ENCODE measurements at places on chromosomes 7 and 10.

DNA sequence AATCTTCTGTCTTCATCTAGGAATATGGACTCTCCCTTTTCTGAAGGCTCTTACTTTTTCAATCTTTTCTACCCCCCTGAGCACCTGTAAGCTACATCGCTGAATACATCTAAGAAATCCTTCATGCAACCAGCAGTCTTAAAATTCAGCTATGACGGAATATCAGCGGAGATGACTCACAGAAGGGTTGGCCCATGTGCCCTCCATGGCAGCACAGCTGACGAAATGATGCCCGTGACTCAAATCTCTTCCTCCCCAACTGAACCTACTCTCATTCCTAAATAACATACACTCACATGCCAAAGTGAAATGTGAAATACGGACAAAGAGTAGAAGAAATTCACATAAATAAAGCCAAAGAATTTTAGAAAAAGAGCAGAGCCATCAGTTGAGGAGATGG, 30.3 kb upstream of the NCAPG2 start:
- no peak for DNase-seq

DNA sequence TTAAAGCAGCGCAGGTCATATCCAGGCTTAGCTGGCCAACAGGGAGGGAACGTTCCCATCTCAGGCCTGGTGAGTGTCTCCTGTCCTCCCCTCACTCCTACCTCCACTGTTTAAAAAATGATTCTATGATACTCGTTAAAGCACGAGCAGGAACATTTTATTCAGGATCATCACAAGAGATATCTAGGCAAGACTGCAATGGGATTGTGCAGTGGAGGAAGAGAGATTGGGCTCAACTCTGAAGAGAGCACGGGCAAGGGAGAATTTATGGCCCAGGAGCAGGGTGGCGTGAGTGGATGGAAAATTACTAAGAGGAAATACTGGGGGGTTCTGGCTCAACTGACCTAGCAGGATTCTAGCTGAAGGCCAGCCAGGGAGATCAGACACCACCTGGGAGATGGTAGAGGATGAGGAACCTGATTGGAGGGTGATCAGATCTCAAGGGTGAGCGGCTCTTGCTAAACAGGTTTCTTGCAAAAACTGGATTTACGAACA, 9.0 kb upstream of the HSPB1 start:
- no peak for DNase-seq

DNA sequence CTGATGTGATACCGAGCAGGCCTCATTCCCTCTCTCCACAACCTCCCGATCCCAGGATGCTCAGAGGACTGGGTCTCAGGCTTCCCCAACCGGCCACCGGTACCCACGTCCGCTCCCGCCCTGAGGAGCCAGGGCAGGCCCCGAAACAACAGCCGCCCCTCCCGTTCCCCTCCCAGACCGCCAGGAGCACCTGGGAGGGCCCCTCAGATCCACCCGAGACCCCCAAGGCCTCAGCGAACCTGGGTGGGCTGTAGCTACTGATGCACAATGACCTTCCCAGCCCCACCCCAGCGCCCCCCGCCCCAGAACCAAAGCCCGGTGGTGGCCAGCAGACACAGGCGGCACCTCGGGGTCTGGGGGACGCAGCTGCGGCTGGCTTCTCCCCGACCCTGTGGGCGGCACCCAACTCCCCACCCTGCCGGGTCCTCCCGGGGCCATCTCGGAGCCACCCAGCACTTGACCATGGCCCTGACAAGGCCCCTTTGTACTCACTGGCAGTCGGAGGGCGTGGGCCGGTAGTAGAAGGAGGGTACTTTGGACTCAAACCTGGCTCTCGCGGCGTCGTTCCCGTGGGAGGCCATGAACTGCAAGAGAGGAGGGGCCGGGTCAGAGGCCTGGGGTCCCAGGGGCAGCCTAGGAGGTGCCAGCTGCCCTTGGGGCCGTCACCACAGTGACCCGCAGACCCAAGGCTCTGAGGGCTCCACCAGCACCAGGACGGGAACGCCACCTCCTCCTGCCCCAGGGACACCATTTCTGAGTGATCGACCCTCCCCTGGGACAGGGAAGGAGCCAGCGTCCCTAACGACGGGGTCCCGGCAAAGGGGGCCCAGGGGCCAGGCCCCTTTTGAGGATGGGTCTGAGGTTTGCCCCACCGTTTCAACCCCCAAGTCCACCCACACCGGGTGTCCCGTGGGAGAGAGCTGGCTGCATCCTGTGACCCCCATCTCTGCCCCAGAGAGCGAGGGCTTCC, 28.1 kb downstream of the ADAP1 start:
- peak; percentile 11 for DNase-seq

- DNase-seq, result no peak
Measured at GRCh38 chr7:123823898-123824753, 20.8 kb upstream of the HYAL4 start.

- DNase-seq, result no peak
Measured at GRCh38 chr7:67525588-67525987, 529.0 kb downstream of the TYW1 start.

GRCh38 chr7:112116894-112117293, 89.3 kb downstream of the DOCK4 start:
- DNase-seq, result no peak

- DNase-seq, result no peak
Measured at GRCh38 chr7:19377611-19378344, 232.6 kb upstream of the FERD3L start.

DNA sequence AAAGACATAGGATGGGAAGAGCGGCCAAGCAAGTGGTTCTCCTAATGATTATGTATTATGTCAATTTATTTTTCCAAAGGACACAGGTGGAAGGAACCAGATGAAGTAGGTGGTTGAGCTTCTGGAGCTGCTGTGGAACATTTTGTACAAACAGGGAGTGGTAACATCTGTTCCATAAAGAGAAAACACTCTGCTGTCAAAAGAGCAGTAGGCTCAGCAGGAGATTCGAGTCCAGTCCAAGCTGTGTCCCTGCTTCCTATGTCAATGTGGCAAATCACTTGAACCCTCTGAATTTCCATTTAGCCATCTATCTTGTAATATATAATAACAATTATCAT, 448.0 kb upstream of the ANKRD30A start:
- no peak for DNase-seq

DNA sequence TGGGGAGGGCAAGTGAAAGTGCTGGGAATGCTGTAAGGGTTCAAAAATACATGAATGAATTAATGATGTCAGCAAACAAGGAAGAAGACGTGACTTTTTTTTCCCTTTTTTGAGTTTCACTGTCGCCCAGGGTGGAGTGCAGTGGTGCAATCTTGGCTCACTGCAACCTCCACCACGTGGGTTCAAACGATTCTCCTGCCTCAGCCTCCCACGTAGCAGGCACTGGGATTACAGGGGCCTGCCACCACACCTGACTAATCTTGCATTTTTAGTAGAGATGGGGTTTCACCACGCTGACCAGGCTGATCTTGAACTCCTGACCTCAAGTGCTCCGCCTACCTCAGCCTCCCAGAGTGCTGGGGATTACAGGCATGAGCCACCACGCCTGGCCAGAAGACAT, 30.0 kb downstream of the DENND10 start:
- DNase-seq, result no peak

GRCh38 chr10:31087851-31088250, 56.2 kb upstream of the ZNF438 start:
- no peak for DNase-seq

- DNase-seq, result no peak
Measured at GRCh38 chr7:74554178-74554577, 100.5 kb downstream of the GTF2IRD1 start.

GRCh38 chr7:80537091-80537490, 25.2 kb upstream of the GNAT3 start:
- no peak for DNase-seq

- peak; percentile 54 for DNase-seq
Measured at GRCh38 chr7:69862413-69863064, 264.3 kb downstream of the AUTS2 start.

DNA sequence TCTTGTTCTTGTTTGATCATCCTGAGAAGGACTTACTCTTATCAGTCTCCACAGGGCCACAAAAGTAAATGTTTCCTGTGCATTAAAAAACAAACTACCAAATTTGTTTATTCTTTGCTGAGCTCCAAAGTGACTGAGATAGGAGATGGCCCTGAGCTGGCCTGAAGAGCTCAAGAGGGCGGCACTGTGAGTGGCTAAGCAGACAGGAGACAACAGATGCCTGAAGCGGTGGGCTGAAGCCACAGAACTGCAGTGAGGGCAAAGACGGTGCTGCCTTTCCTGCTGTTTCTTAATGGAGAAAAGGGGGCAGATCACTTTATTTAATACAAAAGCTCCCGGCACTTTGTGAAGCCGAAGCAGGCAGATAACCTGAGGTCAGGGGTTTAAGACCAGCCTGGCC, 379.6 kb downstream of the ARL4A start:
- DNase-seq, result no peak

DNA sequence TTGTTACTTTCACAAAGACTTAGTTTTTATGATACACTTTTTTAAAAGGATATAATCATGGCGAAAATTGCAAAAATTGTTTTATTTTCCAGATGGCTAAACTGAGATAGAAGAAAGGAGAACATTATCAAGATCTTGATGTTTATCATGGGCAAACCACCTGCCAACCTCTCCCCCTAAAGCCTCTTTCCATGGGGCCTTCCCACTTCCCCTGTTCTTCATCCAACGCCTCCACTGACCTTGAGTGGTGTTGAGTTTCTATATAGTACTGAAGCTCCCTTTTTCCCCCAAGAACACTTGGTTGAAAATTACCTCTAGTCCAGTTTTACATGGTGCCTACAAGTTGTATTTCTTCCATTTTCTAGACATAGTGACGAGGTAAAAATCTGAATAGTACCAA, 5.0 kb downstream of the CREB3L2 start:
- no peak for DNase-seq

- no peak for DNase-seq
Measured at GRCh38 chr7:135845415-135846075, 96.9 kb upstream of the FAM180A start.

GRCh38 chr7:126843336-126843735, 409.4 kb downstream of the GRM8 start:
- no peak for DNase-seq

DNA sequence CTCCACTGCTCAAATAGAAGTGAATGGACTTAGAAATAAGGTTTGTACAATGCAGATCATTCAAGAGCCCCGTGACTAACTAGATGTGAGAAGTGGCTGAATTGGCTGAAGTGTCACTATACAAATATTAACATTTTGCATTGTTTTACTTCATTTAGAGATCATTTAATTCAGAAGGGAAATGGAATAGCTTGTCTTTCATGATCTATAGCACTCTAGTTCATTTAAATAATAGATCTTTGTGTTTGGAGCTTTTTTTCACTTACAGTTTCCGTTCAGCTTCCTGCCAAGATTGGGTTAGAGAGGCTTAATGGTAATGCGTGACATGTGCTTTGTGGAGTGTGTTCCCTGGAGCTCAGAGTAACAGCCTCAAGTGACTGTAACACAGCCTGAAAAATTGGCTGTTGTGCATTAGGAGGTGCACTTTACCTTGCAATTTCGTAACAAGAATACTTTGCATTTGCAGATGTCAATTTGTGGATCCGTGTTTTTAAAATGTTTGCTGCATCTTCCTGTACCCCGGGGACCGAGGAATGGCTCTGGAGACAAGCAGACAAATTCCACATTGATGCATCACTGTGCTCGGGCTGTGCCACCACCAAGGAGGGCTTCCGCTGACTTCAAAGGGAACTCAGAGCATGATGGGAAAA, 170.3 kb downstream of the NRP1 start:
- no peak for DNase-seq

DNA sequence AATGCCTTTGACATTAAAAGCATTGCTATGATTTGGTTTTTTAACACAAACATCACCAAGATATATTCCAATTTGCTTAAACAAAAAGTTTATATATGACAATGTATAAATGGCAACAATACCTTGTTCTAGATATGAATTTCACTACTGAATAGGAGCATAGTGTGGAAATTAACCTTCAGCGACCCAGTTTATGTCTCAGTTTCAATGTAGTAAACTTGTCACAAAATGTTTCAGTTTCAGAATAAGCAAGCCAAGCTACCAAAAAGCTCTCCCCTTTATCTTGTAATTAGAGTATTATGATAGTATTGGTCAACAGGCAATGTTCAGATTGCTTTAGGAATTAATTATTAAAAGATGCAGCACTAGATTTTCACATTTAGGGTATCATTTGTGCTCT, 99.6 kb upstream of the PCDH15 start:
- DNase-seq, result no peak

DNA sequence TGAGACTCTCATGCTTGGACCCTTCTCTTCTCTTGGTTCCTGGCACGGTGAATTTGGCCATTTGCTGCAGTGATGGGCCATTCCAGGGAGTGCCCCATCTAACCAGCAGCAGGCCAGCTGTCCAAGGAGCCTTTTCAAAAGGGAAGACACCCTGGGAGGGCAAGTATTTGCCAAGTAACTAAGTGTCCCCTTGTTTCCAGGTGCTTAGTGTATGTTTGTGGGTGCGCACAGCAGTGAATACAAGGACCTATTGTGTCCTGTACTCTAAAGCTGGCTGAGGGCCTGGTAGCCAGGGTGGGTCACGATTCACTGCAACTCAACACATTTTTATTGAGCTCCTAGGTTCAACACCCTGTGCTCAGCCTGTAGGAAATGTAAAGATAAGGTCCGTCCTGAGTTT, 348.8 kb downstream of the RNLS start:
- no peak for DNase-seq

DNA sequence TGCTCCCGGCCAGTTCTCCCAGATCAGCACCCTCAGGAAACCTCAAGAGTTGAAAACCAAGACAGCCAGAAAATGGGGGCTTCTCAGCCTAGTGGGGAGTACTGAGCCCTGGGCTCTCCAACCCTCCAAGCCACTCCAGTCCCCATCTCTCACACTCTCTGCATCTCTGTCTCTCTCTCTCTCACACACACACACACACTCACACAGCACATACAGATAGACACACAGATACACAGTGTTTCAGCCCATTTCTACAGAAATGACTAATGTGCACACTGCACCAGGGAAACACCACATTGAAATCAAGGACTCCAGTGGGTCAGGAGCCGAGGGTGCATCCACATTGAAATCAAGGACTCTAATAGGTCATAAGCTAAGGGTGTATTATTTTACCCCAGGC, 107.5 kb downstream of the MKI67 start:
- no peak for DNase-seq

DNA sequence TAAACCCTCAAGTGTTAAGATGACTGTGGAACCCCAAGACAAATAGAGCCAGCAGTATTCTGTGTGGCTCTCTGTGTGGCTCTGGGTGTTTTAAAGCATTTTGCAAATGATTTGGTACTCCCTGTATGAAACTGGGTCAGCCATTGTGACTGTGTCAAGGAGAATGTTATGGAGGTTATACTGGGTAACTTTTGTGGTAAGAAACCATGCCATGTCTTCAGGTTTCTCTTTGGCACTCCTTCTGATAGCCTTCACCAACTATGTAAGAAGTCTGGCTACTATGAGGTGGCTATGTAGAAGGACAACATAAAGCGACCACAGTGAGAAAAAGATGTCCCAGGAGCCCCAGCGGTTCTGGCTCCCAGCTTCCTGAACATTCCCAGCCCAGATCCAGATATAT, 226.6 kb upstream of the RHOBTB1 start:
- DNase-seq, result no peak

- DNase-seq, result no peak
Measured at GRCh38 chr10:25028711-25029110, 12.3 kb downstream of the THNSL1 start.
